ENCODE measurements at places on chromosomes 11 and 22. TPM values are rescaled to one million over a fixed set of nuclear protein-coding genes. Genes with fewer than 3 reads are reported as not detected.

IGSF22 gene
- 0.74 TPM for total RNA-seq

DNA sequence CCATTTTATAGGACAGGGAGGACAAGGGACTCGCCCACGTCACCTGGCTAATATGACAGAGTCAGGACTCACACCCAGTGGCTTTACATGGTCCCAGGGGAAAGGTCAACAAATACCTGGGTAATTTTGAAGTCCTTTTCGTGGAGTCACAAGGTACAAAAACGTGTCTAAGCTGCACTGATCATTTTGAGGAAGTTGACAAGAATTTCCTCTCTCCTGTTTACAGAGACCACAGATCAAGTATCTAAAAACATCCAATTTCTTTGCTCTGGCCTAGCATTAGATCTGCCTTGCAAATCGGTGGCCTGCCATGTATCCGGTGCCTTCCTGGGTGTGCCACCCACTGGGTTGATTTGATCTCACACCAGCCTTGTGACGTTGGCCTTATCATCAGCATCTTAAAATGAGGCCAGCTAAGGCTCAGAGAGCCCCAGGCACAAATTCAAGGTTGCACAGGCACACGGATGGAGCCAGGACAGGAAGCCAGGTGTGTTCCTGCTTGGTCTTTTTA is 17.6 kb downstream of the GDPD5 start:
- no peak for DNase-seq

DNA sequence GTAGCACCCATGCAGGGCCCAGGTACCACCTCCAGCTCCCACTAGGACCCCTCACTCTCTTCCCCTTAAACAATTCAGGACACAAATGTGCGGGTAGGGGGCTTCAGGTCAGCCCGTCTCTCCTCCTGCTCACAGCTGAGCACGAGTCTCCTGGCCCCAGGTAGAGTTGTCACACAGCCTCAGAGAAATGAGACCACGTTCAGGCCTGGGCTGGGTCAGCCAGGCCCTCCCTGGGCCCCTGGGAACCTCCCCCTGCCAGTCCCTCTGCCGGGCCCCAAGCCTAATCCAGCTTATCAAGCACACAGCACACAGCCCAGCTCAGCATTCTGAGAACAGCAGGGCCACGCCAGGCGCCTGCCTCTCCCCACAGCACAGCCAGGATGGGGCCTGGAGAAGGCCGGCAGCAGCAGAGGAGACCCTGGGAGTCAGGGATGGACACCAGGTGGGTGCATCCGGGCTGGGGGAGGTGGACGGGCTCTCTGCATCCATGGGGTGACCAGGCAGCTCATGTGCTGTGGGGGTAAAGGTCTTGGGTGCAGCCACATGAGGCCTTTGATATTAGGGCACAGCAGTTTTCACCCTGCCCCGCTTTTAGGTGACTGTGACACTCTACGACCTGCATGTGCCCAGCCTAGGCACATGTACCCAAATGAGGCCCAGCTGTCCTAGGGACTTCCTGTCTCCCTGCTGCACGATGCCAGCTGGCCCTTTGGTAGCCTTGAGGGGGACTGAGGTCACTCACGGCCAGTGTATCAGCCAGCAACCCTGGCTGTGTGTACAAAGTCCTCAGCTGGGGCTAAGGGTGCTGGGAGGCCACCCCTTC is 87.0 kb downstream of the MORC2 start:
- DNase-seq = no peak

DNA sequence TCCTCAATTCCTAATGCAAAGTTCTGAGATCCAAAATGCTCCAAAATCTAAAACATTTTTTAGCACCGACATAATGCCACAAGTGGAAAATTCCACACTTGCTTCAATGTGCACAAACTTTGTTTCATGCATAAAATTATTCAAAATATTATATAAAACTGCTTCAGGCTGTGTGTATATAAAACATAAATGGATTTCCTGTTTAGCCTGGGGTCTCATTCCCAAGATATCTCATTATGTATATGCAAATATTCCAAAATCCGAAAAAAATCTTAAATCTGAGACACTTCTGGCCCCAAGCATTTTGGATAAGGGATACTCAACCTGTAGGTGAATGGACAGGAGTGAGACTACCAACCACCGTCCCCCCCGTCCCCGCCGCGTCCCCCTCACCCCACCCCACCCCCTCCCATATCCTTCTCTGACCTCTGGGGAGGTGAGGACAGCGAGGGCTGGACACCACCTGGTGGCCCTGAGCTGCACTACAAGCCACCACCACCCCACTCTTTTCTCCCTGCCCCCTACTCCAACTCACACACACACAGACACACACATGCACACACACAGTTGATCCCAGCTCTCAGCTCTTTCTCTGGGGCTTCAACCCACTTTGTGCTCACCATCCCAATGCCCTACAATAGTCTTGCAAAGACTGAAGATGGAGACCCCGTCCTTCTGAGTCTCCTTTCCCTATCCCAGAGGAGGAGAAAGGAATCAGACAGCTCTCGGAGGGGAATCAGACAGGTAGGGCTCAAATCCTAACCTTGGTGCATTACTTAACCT is 101.0 kb downstream of the PDE2A start:
- peak; percentile 71 for DNase-seq

DNA sequence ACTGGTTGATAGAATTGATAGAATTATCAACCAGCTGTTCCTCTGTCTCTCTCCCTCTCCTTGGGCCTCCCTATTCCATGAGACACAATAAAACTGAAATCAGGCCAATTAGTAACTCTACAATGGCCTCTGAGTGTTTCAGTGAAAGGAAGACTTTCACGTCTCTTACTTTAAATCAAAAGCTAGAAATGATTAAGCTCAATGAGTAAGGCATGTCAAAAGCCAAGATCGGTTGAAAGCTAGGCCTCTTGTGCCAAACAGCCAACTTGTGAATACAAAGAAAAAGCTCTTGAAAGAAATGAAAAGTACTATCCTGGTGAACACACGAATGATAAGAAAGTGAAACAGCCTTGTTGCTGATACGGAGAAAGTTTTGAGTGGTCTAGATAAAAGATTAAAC is 16.6 kb downstream of the PIH1D2 start:
- no peak for DNase-seq
